Activated CD4-positive, alpha-beta memory T cell treated with anti-CD3 and anti-CD28 coated beads for 36 hours (primary cell): ENCODE measurements at places on chromosomes 13 and 19. TPM values are rescaled to one million over a fixed set of nuclear protein-coding genes. Genes with fewer than 3 reads are reported as not detected.

The FUT3 gene
- total RNA-seq: not detected

The ZNF583 gene
- 1.8 TPM for total RNA-seq

The NCAN gene
- 0.05 TPM for total RNA-seq

The CRX gene
- not detected for total RNA-seq

The CPAMD8 gene
- total RNA-seq: 0.88 TPM

GRCh38 chr13:57569986-57570385, 61.6 kb upstream of the PCDH17 start:
- no peak for DNase-seq
- H3K27me3 ChIP-seq: no peaks in the 10 kb centered on the region
- no peak overlapping the region for H3K27ac ChIP-seq
- no peak overlapping the region for H3K4me3 ChIP-seq

DNA sequence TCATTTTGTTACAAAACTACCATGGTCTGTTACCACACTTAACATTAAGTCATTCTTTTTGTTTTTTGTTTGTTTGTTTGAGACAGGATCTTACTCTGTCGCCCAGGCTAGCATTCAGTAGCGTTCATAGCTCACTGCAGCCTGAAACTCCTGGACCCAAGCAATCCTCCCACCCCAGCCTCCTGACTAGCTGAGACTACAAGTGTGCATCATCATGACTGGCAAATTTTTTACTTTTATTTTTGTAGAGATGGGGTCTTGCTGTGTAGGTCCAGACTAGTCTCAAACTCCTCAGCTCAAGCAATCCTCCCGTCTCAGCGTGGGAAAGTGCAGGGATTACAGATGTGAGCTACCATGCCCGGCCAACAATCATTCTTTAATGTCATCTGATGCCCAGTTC, 3.3 kb downstream of the ALDH16A1 start:
- no peaks in the 10 kb centered on the region for H3K27me3 ChIP-seq
- peak overlapping the region; percentile 7 for H3K27ac ChIP-seq
- H3K36me3 ChIP-seq: peaks cover 11% of the 10 kb centered on the region
- no peak for DNase-seq

- no peaks in the 10 kb centered on the region for H3K27me3 ChIP-seq
- no peak for DNase-seq
- no peak overlapping the region for H3K4me3 ChIP-seq
- H3K36me3 ChIP-seq: no peaks in the 10 kb centered on the region
- H3K27ac ChIP-seq: no peak overlapping the region
- no peaks in the 10 kb centered on the region for H3K4me1 ChIP-seq
These were observed 460.7 kb downstream of the TDRD3 start for GRCh38 chr13:60857698-60858097.

DNA sequence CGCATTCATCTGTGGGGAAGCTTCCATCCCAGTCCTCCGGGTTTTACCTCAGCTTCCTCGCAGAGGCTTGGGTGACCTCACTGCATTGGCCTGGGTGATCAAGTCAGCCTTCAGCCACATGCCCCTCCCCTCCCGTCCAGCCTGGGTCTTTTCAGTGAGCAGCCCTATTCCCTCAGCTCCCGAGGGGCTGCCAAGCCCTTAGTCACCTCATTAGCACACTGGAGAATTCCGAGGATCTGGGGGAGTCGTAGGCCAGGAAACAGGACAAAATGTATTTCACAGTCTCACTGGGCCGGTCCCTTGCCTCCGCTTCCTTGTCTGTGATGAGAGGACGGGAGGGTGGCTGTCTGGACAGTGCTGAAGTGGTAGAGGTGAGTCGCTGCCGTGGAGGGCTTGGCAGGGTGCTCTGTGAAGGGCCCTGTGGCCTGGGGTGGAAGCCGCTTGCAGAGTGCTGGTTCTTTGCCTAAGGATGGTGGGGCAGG, 19.9 kb downstream of the KDM4B start:
- DNase-seq: no peak
- H3K4me1 ChIP-seq: peaks cover 11% of the 10 kb centered on the region

DNA sequence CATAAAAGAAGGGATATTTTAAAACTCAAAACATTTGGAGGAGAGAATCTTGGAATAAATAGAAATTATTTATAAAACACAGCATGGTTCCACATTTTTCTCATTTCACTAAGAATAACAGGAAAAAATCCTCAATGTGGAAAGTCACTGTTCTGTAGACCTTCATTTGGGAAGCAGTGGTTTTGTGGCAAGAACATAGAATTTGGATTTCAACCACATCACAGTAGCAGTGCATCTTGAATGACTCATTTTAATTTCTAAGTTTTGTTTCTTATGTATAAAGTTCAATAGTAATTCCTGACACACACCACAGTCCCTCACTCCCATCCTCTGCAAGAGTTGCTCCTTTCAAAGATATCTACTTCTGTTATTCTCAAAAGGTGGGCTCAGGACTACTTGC, 264.0 kb downstream of the ENOX1 start:
- H3K4me1 ChIP-seq: no peaks in the 10 kb centered on the region
- H3K27me3 ChIP-seq: no peaks in the 10 kb centered on the region
- DNase-seq: no peak

GRCh38 chr19:17871032-17871877, 490 bp upstream of the SLC5A5 start:
- H3K36me3 ChIP-seq: no peaks in the 10 kb centered on the region
- H3K27me3 ChIP-seq: no peaks in the 10 kb centered on the region
- peak overlapping the region; percentile 81 for H3K4me3 ChIP-seq
- H3K4me1 ChIP-seq: peaks cover 17% of the 10 kb centered on the region
- H3K27ac ChIP-seq: no peak overlapping the region
- DNase-seq: no peak

GRCh38 chr13:111940892-111941291, 126.1 kb upstream of the SOX1 start:
- H3K27ac ChIP-seq: no peak overlapping the region
- H3K4me1 ChIP-seq: no peaks in the 10 kb centered on the region
- peaks cover 18% of the 10 kb centered on the region for H3K27me3 ChIP-seq
- no peaks in the 10 kb centered on the region for H3K36me3 ChIP-seq
- DNase-seq: no peak

GRCh38 chr19:55711719-55712118, 26.5 kb downstream of the NLRP9 start:
- H3K27me3 ChIP-seq: peaks cover 8% of the 10 kb centered on the region
- DNase-seq: no peak
- no peaks in the 10 kb centered on the region for H3K36me3 ChIP-seq
- no peaks in the 10 kb centered on the region for H3K4me1 ChIP-seq
- H3K27ac ChIP-seq: no peak overlapping the region

- no peak overlapping the region for H3K27ac ChIP-seq
- no peaks in the 10 kb centered on the region for H3K4me1 ChIP-seq
- no peaks in the 10 kb centered on the region for H3K27me3 ChIP-seq
- DNase-seq: no peak
- H3K36me3 ChIP-seq: no peaks in the 10 kb centered on the region
These were observed 303.1 kb downstream of the IRS2 start for GRCh38 chr13:109483284-109483683.

GRCh38 chr19:48415395-48415794, 21.9 kb downstream of the GRIN2D start:
- H3K27me3 ChIP-seq: peaks cover 9% of the 10 kb centered on the region
- H3K4me3 ChIP-seq: no peak overlapping the region
- no peak overlapping the region for H3K27ac ChIP-seq
- DNase-seq: peak; percentile 90
- H3K4me1 ChIP-seq: peaks cover 27% of the 10 kb centered on the region
- H3K36me3 ChIP-seq: no peaks in the 10 kb centered on the region

DNA sequence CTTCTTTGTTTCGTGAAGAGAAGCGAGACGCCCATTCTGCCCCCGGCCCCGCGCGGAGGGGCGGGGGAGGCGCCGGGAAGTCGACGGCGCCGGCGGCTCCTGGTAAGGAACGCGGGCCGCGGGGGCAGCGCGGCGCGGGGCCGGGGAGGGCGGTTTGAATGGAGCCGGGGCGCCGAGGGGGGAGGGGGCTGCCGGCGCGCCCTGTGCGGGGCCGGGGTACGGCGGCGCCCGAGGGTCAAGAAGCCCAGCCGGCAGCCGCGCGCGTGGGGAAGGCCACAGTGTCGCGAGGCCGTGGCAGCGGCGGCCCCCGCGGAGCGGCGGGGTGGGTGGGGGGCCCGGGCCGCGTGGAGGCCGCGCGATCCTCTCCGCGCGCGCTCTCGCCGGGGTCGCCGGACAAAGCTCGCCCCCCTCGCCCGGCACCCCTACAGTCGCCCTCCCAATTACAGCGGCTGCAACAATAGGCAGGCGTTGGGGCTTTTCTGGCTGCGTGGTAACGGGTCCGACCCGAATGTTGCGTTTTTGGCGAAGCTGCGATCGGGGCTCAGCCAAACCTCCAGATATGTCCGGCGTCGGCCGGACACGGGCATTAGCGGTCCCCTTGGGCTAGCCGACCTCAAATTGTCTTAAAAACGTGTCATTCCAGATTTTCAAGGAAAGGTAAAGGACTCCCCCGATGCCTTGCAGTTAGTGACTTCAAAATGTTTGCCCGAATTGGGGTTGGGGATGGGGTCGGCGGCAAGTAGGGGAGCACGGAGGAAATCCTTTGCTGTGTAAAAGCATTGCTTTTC, 437 bp downstream of the SMARCA4 start:
- peak overlapping the region; percentile 89 for H3K4me3 ChIP-seq
- H3K27ac ChIP-seq: peak overlapping the region; percentile 85
- no peaks in the 10 kb centered on the region for H3K36me3 ChIP-seq
- H3K27me3 ChIP-seq: no peaks in the 10 kb centered on the region
- DNase-seq: no peak

- DNase-seq: no peak
- no peak overlapping the region for H3K27ac ChIP-seq
- no peaks in the 10 kb centered on the region for H3K27me3 ChIP-seq
- H3K4me3 ChIP-seq: no peak overlapping the region
These were observed 912 bp upstream of the TUBA3C start for GRCh38 chr13:19182536-19182935.

DNA sequence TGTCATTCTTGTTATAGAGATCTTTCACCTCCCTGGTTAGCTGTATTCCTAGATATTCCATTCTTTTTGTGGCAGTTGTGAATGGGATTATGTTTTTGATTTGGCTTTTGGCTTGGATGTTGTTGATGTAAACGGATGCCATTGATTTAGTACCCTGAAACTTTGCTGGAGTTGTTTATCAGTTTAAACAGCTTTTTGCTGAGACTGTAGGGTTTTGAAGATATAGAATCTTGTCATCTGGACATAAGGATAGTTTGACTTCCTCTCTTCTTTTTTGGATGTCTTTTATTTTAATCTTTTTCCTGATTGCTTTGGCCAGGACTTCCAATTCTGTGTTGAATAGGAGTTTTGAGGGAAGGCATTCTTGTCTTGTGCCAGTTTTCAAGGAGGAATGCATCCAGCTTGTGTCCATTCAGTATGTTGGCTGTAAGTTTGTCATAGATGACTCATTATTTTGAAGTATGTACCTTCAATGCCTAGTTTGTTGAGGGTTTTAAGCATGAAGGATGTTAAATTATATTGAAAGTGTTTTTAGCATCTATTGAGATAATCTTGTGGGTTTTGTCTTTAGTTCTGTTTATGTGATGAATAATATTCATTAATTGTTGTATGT, 16.8 kb downstream of the ZNF431 start:
- no peak for DNase-seq
- H3K27ac ChIP-seq: no peak overlapping the region
- H3K4me3 ChIP-seq: no peak overlapping the region
- peaks cover 24% of the 10 kb centered on the region for H3K4me1 ChIP-seq
- peaks cover 42% of the 10 kb centered on the region for H3K36me3 ChIP-seq
- no peaks in the 10 kb centered on the region for H3K27me3 ChIP-seq

DNA sequence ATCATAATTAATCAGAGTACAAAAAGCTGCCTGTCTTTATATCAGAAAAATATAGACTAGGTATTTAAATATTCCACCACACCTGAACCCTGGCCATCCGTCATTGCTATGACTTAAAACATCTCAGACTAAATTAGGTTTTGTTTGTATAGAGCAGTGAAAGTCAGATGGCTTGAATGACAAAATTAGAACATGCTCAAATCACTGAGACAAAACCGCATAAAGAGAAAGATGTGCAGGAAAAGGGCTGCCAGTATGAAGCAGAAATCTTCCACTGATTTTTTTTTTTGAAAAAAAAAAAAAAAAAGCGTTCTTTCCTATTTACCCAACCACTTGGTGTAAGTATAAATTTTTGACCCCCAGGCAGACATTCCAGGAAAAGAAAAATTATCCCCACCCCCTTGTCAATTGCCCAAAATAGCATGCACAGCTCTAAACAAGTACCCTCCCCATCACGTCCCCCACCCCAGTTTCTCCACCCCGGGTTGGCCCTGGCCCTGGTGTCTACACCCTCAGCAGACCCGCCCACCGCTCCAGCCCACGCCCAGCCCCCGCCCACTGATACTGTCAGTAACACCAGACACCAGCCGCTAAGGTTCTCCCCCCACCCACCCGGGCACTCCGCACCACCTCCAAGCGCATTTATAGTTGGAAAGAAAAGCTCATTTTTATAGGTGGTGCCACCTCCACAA, 118.6 kb downstream of the URI1 start:
- no peak overlapping the region for H3K4me3 ChIP-seq
- no peak overlapping the region for H3K27ac ChIP-seq
- no peak for DNase-seq
- peaks cover 3% of the 10 kb centered on the region for H3K27me3 ChIP-seq

DNA sequence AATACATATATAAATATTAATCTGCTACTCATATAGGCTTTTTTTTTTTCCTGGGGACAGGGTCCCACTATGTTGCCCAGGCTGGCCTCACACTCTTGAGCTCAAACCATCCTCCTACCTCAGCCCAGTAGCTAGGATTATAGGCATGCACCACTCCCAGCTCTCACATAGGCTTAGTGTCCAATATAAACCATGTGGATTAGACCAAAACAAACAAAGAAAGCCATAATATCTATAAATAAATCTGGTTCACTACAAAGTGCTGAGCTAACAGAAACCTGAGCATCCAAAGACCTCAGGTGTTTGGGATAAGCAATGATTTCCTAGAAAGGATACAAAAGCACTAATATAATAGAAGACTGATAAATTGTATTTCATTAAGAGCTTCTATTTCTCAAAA, 26.0 kb downstream of the TBC1D4 start:
- H3K4me3 ChIP-seq: no peak overlapping the region
- H3K36me3 ChIP-seq: no peaks in the 10 kb centered on the region
- peaks cover 12% of the 10 kb centered on the region for H3K27me3 ChIP-seq
- H3K4me1 ChIP-seq: no peaks in the 10 kb centered on the region
